ENCODE measurements at places on chromosomes 7 and 10. TPM values are rescaled to one million over a fixed set of nuclear protein-coding genes. Genes with fewer than 3 reads are reported as not detected.

The KCNIP2 gene
- 0.37 TPM for total RNA-seq

The SH2B2 gene
- total RNA-seq = 3.0 TPM

The CFAP46 gene
- total RNA-seq = 0.22 TPM

The ADAM12 gene
- 0.34 TPM for total RNA-seq

The FZD8 gene
- total RNA-seq = 0.52 TPM

The CALCR gene
- not detected for total RNA-seq

The ERLIN1 gene
- 20.3 TPM for total RNA-seq
